ENCODE measurements at places on chromosomes 4 and X.
A peak's percentile ranks its signal among the peaks of the same experiment; 100 is the strongest.

DNA sequence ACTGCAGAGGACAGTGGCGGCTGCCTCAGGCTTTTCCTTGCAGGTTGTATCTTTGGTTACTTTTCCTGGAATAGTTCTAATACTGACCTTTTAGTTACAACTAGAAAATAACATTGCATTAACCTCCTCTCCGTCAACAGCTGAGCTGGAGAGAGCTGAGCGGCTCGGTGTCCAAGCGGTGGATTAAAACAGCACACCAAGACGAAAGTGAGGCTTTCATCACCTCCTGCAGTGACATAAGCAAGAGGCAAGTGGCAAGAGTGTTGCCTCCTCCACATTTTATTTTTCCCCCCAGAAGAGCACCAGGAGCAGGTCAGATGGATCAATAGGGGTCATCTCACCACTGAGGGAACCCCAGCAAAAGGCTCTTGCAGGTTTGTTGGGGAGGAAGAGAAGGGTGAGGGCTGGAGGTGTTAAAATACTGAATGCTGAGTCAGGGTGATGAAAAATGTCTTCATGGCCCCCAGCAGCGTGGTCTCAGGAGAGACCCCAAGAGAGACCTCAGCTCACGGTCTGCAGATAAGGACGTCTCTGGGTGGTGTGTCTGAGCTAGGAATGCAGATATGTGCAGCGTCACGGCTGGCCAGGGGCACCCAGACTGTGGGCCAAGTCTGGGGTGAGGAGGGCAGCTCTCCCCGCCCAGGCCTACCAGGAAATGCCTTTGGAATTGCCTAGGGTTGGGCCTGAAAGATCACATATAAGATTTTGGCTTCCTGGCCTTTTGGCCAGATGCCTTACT lies 50.3 kb downstream of the CASP3 start:
- no peak for DNase-seq

GRCh38 chrX:63285375-63285774 lies 65.8 kb downstream of the SPIN4 start:
- DNase-seq, result no peak

DNA sequence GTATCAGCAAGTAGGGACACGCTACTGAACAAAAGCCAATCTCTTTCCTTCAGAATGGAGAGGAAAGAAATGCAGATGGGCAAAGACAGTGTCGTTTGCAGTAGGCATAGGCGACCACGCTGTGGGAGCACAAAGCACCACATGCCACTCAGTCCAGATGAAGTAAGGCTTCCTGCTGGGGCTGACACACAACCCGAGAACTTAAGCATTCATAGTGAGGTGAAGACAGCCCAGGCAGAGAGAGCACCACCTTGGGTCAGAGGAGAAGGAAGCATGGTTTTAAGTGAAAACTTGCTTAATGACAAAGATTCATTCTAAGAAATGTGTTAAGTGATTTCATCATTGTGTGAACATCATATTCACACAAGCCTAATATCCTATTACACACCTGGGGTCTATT lies 238.8 kb downstream of the MGST2 start:
- no peak for DNase-seq

DNA sequence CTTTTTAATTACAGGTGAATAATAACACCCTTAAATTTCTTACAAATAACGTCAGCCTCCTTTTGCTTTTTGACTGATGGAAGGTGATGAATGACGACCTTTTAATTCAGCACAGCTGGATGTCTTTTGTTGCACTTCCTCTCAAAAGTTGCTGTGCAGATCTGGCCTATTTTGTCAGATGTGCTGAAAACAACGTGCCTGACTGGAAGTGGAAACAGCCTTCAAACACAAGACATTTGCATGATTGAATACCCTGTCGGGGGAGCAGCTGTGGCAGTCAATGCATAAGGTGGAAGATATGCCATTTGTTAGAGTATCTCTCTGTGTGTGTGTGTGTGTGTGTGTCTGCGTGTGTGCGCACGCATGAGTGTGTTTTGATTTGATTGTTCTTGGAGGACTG lies 579.7 kb downstream of the SPRY1 start:
- DNase-seq, result no peak

DNA sequence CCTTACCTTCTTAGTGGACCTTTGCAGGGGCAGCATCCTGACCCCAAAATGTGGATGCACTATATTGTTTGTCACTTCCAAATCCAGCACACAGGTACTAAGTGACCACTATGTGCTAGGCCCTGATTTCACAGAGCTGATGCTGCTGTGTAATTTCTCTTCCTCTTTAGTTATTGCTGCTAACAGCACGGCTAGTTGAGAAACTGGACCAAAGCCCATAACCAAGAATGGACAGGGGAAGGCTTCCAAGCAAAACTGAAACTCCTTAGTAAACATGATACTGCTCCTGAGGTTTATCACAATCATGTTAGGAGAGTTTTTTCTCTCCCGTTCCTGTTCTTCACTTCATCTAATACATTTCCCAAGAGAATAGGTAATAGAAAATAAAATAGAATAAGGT lies 172.9 kb upstream of the TTC29 start:
- no peak for DNase-seq

GRCh38 chr4:107780665-107781064 lies 44.1 kb upstream of the SGMS2 start:
- DNase-seq, result no peak

GRCh38 chrX:30762755-30763154 lies 109.5 kb downstream of the GK start:
- no peak for DNase-seq

DNA sequence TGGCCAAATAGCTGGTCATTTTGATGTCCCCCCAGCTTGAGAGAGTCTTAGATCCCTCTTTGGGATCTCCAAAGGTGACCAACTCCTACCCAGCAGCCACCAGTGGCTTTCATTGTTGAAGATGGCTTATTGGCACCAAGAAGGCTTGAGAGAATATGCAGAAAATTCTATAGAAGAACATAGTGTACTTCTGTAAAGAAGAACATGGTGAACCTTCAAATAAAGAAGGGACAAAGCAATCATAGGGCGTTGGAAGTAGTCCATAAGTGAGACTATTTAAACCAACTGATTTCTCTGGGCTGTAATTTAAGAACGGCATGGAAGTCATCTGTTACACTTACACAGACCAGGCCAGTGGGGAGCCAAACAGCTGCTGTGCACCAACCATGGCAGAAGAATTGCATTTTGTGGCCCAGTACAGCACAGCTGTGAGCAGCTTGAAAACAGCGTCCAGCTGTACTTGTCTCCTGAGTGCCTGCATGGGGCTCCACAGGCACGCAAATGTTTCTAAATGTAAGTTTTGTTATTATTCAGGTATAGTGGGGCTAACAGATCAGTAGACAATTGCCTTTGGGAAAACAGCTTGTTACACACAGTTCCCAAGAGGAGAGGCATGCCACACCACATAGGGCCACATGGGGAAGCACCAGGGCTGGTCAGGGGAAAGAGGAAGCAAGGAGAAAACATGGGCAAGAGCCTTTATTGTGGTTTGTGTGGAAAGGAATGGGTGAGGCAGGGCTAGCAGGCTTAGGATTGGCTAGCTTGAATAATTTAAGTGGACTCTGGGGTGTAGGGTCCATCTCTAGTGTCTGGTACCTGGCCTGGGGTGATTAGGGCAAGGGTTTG lies 125.0 kb downstream of the ARHGAP6 start:
- DNase-seq, result no peak

DNA sequence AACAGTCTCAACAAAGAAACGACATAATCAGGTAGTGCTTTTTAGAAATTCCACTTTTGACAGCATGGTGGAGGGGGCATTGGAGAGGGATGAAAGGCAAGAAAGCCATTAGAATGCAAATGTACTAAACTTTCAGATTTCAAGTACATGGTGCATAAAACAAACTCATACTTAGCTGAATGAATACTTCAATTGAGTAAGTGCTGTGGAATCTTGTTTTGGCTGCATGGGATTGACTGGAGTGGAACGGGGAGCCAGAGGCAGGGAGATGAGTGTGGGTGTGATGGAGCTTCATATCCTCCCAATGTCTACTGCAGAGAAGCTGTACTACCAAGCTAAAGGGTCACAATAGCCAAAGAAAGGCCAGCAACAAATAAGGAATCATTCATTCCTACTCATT lies 52.4 kb downstream of the USP46 start:
- DNase-seq, result no peak

DNA sequence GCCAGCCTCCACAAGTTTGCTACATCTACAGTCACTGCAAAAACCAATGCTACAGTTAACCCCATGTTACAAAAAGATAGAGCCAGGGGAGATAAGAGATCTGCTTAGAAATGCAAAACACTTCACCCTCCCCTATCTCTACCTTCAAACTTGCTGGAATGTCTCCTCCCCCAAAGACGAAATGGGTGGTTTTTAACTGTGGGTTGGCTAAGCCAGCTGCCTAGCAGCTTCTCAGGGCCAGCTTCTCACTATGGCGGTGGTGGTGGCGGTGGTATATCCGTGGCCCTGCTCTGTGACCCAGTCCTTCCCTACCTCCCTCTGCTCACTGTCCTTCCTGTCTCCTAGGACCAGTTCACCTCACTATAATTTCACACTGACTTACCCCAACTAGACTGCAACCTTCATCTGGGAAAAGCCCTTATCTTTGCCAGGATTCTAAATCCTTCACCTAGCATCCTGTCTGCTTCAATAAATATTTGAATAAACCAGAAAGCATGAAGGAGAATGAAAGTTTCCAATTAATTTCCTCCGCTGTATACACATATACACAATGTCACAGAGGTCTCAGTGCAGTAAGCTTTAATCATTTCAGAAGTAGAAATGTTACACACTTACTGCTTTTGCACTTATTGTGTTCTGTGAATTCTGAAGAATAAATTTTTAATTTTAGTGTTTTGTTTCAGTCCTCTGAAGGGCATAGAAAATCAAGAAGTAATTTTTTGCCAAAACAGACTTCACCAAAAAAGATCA lies 46.3 kb downstream of the SH3KBP1 start:
- DNase-seq, result no peak

DNA sequence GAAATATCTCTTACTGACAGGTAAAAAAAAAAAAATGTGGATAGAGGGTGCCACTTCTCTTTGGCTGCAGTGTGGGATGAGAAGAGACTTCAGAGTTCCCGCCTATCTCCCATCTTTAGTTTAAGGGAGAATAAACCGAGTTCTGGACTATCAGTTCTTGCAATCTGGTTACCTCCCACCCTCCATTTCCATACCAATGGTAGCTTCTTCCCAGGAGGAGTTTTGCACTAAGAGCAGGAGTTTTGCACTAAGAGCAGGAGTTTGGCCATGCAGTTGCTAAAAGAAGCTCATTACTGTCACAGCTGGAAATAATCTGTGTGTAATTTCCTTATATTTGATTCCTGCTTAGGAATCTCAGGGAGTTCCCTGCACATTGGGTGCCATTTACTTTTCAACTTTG lies 10.8 kb upstream of the GUCY1B1 start:
- no peak for DNase-seq

GRCh38 chr4:71828470-71828869 lies 44.6 kb upstream of the GC start:
- DNase-seq, result no peak

GRCh38 chr4:125734504-125734903 lies 419.7 kb downstream of the FAT4 start:
- no peak for DNase-seq

GRCh38 chrX:93466383-93466782 lies 207.0 kb downstream of the NAP1L3 start:
- DNase-seq, result no peak

DNA sequence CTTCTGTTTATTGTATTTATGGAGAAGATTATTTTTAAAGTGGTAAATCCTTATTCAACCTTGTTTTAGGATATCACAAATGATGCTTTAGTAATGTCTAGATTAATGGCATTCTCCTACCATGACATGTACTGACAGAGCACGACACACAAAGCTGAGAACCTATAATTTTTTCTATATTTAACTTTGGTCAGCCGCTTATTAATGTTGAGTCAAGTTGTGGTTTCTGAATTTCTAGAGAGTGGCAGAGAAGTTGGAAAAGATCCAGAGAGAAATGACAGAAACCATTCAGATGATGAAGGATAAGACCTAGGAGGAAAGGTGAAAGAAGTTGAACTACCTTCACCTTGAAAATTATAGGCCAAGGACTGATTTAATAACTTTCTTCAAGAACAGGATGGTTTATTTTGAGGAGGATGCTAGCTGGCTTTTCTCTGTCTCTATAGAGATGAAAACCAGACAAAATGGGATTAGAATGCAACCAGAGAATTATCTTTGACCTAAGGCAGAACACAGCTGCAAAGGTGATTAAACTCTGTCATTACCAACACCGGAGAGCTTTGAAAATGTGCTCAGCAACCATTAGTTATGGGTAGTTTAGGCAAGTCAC lies 62.6 kb upstream of the TSPAN5 start:
- no peak for DNase-seq

DNA sequence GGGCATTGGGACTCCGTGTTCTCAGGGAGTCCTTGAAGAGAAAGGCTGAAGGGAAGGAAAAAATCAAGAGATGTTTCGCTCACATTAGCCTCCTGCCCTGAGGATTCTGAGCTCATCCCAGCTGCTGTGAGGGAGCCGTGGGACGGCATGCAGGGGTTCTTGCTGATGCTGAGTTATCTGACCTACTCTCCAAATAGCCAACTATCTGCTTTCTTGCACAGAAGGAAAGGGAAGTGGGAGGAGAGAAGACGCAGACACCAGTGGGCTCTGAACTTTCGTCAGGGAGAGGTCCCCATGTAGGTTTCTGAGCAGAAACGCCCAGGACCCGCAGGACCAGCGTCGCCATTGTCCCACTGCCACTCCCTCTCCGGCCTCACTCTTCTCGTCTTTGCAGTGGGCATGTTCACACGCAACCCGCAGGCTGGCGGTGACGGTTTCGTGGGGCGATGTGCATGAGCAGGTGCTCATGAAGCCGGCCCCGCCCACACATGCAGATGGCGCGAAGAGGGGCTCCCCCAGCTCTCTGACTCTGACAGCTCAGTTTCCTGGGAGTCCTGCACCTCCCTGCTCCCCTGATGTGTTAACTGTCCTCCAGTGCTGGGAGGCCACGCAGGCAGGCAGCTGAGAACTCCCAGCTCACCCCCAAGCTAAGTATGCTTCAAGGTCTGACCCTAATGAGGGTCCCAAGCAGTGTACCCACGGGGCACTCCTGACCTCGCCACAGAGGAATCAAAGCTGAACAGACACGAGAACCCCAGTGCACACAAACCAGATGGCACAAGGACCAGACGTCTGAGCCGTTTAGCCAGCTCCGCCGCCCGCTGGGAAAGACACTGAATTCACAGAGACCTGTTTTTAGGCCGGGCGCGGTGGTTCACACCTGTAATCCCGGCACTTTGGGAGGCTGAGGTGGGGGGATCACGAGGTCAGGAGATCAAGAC lies 13.6 kb upstream of the ABLIM2 start:
- peak; percentile 67 for DNase-seq

DNA sequence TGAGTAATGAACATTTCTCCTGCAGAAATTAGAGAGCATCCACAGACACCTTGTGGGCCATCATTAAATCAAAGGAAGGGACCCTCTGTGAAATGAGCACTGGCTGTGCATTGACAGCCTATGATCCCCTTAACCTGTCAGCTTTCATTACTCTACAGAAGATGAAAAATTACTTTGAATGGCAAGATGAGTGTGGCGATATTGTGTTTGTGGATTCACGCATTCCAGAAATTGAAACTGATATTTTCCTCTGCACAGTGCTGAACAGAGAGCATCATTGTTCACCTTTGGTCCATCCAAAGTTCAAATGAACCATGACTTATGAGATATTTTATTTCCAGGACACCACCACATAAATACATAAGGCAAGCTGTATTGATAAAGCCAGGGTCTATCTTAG lies 374.8 kb upstream of the ANXA10 start:
- no peak for DNase-seq

GRCh38 chr4:181755846-181756245 lies 487.4 kb upstream of the TENM3 start:
- DNase-seq, result no peak
